ENCODE measurements at places on chromosomes 16 and 17.

- no peak for DNase-seq
These were observed 72.7 kb downstream of the NT5M start for GRCh38 chr17:17375841-17376240.

- DNase-seq: peak; percentile 31
These were observed 165.4 kb downstream of the AIPL1 start for GRCh38 chr17:6269478-6269877.

- no peak for DNase-seq
These were observed 20.6 kb downstream of the AOC3 start for GRCh38 chr17:42871647-42872046.

GRCh38 chr16:81945665-81946064, 65.6 kb downstream of the SDR42E1 start:
- DNase-seq: peak; percentile 88

GRCh38 chr17:2396192-2396567, 4.7 kb downstream of the MNT start:
- DNase-seq: no peak

GRCh38 chr16:85141491-85142128, 29.3 kb upstream of the CIBAR2 start:
- DNase-seq: no peak

DNA sequence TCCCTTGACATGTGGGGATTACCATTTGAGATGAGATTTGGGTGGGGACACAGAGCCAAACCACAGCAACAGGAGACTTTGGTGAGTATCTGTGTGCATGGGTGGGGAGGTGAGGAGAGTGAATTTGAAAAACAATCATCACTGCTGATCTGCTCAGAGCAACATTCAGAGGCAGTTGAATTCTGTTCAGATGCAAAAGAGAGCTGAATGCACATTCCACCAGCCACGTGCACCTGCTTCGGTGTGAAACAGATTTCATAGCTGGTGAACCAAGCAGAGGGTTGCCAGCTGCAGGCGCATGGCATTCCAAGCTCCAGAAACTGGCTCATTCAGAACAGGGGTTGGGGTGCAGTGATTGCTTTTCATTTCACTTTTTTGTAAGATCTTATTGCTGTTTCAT, 233.1 kb upstream of the FOXF1 start:
- no peak for DNase-seq

DNA sequence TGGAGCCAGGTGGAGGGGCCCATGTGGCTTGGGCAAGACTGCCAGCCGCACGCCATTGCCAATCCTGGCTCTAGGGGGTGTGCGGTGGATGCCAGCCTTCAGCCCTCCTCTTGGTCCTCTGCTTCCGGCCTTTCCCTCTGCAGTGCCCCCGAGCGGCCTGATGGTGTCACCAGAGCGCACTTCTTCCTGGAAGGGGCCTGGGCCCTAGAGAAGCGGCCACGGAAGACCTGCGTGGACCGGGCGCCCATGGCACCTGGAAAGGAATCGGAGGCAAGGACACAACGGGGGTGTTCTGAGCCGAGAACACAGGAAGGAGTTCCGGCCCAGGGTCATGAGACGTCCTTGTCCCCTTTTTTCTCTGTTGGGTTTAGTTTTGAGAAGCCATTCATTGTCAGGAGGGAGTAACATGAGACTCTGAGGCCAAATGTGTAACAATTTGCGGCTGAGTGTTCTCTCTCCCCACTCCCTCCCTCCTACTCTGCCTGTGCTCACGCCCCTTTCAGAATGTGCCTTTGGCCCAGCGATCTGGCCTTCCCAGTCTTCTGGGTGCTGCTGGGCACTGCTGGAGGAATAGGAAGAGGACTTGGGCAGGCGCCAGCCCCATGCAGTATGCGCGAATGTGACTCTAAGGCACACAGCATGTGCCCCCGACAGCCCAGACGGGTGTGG, 92.8 kb downstream of the IRX3 start:
- DNase-seq: peak; percentile 85

DNA sequence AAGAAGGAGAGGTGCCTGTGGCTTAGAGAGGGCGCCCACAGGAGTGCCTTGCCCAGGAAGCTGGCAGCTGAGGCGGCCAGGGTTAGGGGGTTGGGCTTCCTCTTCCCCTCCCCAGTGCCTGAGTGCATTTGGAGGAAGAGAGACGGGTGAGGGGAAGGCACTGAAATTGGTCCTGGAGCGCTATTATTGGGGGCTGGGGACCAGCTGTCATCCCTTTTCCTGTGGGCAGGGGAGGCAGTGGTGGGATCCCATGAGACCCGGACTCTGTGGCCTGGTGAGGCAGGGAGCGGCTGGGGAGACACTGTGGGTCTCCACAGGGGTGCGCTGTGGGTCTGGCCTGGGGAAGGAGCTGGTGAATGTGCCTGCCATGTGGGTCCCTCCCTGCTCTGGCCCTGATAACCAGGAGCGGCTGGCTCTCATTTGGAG, 259.7 kb downstream of the SEC14L1 start:
- peak; percentile 92 for DNase-seq

DNA sequence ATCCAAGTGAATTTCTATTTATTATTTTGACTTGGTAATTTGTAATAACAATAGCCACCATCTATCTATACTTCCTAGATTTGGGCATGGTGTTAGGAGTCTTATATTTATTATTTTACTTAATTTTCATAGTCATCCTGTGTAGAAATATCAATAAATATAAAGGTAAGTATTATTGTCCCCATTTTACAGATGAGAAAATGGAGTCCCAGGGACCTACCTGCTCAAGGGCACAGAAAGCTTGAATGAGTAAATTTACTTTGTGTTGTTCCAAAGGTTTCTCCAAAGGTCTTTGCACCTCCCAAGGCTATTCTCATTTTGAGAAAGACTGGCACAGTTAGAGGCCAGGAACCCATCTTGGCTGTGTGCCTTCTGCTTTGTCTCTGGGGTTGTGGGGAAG, 738.3 kb downstream of the WWOX start:
- DNase-seq: no peak

DNA sequence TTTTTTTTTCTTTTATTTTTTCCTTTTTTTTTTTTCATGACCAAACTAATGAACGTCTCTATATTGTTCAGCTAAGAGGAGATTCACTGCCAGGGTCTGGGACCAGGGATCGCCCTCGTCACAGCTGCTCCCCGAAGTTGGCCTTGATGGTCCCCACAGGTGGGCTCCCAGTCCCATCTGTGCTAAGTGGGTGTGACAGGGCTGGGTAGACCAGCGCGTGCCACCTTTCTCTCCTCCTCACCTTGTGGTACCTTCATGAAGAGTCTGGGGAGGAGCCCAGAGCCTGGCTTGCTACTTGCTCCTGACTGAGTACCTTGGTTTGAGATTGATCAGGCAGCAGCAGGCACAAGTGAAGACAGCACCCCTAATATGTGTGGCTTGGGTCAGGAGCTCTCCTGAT, 6.5 kb upstream of the FOXF1 start:
- DNase-seq: no peak

DNA sequence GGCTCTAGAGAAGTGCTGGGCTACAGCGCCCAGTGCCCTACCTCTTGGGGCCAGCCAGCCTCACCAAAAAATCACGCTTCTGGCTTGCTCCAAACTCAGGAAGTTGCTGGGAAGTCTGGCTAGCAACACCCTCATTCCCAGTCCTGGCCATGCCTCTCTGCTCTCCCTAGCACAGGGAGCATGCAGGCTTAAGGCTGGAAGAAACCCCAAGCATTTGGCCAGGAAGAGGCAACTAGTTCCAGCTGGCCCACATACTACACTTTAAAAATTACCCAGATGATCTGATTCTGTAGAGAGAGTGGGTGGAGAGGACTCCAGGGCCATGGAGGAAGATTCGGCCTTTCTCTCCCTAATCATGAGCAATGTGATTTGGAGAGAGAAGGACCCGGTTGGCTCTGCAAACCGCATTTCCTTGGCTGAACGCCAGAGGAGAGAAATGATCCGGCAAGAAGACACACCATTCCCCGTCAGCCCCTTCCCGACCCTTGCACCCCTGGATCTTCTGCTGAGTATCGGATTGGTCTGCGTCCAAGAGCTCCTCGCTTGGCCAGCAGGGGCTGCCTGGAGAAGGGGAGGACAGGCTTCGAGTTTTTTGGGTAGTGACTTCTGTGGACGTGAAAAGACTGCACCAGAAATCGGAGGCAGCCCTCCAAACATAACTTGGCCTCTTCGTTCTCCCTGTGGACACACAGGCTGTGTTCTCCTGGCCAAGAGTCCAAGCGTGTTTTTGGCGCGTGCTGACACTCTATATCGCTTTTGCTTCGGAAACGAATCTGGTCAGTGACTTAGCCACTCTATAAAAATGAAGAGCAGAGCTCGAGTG, 406.3 kb downstream of the WWOX start:
- DNase-seq: peak; percentile 14

- peak; percentile 87 for DNase-seq
These were observed 13.4 kb upstream of the TAOK1 start for GRCh38 chr17:29376667-29377270.

- no peak for DNase-seq
These were observed 2.4 kb upstream of the NPB start for GRCh38 chr17:81899514-81900166.

DNA sequence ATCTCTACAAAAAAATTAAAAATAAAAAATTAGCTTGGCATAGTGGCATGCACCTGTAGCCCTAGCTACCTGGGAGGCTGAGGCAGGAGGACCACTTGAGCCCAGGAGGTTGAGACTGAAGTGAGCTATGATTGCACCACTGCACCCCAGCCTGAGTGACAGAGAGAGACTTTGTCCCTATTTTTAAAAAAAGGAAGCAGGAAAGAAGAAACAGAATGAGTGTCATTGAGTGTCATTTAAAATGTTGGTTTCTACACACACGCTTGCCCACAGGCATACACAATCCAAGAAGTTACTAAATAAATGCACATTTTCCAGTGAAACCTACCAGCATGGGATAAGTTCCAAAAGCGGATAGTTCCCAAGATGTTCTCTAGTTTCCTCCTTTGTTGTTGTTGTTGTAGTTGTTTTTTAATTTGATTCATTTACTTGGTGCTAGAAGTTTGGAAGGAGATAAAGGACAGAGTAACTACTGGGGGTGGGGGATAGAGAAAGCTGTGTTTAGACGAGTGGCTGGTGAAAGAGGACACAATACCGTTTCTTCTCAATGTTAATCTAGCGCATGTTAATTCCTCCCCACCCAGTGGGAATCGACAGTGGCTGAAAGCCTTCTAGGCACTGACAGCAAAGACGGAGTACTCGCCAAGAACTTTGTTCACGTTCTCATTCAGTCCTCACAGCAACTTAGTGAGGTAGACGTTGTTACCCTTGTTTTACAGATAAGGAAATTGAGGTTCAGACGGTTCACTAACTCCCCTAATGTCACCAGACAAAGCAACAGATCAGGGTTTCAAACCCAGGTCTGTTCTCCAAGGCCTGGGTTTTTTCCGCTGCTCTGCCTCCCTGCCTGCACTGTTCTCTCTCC, 17.3 kb downstream of the MRPS23 start:
- no peak for DNase-seq

DNA sequence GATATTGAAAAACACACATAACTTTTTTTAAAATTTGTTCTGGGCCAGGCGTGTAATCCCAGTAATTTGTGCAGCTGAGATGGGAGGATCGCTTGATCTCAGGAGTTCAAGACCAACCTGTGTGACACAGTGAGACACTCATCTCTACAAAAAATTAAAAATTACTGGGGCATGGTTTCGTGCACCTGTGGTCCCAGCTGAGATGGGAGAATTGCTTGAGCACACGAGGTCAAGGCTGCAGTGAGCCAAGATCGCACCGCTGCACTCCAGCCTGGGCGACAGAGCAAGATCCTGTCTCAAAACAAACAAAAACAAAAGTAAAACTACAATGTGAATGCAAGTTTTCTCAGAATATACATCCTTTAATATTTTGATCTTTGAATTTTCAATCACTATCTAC, 15.1 kb downstream of the C16orf54 start:
- no peak for DNase-seq

DNA sequence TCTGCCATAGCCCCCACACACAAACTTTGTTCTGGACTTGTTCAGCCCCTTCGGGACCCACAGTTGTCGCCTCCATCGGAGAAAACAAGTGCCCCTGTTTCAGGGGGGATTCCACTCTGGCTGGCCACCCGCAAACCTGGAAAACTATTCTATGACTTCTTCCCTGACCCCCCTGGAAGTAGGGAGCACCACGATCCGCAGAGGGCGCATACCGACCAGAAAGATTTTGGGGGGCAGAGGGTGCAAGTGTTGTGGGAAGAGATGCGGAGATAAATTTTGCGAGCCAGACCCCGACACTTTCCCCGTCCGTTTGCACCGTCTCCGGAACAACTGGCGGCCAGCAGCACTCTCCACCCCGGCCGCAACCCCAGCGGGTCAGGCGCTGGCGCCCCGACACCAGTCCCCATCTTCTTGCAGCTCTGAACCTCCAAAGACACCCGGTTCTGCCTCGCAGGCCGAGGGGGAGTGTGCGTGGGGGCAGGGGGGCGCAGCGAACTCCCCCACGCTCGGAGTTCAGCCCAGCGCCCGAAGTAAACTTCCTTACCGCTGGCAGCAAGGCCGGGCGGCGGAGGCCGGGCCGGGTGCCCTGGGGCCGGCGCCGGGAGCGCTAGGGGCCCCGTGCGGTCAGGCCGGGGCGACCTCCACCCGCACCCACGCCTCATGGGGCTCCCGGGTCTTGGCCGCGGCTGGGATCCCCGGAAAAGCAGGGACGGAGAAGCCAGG, 744 bp downstream of the SALL1 start:
- no peak for DNase-seq

DNA sequence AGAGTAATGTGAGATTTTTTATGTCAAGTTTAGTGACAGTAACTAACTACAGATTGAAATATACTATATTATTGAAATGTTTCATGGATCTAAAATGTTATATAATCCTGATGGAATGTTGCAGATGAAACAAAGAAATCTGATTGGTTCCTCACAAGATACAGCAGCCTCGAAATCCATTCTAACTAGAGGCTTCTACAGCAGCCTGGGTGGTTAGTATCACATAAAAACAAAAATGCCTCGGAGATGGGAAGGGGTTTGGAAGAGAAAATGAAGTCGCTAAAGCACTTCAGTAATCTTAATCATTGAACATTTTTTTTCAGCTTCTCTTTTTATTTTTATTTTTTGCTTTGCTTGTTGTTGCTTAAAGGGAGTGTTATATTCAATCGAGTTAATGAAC, 75.2 kb downstream of the TANC2 start:
- no peak for DNase-seq

- no peak for DNase-seq
These were observed 2227.2 kb downstream of the TP53TG3F start for GRCh38 chr16:35686595-35686994.

- no peak for DNase-seq
These were observed 43.4 kb upstream of the GSE1 start for GRCh38 chr16:85569615-85570212.

GRCh38 chr17:14161419-14161818, 75.2 kb downstream of the CDRT15 start:
- no peak for DNase-seq

DNA sequence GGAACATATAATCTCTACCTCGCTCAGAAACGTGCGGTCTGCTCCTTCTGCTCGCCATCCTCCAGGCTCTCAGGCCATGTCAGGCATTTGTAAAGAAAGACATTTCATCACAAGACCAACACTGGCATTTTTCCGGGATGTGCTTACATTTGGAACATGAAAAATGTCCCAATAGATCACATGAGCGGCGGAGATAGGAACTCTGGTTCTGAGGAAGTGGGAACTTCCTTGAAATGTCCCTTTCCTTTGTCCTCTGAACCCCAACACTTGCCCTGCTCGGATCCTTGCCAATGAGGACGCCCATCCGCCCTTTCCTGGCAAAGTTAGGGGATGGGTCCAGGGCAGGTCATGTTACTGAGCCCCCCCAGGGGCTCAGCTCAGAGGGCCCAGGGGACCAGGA, 130.5 kb downstream of the MAF start:
- no peak for DNase-seq

GRCh38 chr17:66493283-66494019, 191.0 kb downstream of the PRKCA start:
- peak; percentile 85 for DNase-seq

Data from LHCN-M2 (cell line).